ENCODE measurements at places on chromosomes 11 and 22. TPM values are rescaled to one million over a fixed set of nuclear protein-coding genes. Genes with fewer than 3 reads are reported as not detected.

DNA sequence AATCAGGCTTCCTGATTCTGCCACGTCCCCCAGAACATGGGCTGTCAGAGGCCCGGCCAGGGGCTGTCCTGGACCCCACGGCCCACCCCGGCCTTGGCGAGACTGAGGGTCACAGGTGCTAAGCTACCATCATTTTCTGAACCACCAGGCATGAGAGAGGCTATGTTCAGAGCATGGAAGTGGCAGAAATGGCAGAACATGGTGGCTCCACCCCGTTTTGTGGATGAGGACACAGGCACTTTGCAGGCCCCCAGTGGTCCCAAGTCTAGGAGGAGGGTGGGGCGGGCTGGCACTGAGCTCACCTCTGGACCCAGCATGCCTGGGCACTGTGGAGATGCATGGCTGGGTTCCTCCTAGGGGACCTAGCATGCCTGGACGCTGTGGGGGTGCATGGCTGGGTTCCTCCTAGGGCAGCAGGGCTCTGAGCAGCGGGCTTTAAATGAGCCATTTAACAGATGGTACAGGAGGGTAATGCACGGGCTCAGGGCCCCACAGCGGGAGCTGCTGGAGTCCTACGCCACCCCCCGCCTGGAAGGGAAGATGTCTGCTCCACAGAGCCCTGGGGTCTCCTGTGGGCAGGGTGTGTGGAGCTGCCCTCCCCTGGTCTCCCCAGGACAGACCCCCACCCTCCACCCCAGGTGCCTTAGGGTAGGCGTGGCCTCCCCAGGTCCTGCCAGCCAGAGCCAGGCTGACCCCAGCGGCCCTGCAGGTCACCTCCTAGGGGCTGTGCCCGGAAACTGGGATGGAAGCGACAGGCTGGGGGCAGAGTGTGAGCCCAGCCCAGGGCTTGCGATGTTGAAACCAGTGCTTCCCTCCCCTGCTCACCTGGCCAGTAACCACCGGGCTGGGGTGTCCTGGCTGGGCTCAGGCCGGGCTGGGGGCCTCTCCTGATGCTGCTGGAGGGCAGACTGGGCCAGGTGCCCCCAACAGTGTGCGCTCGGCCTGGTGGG is 6.1 kb upstream of the MUC5AC start:
- no peak for DNase-seq

Gene FAM227A
- total RNA-seq = 3.1 TPM

GRCh38 chr11:32602657-32603415 is 19.2 kb downstream of the EIF3M start:
- DNase-seq = peak; percentile 17

Gene KCNA4
- 9.1 TPM for total RNA-seq

DNA sequence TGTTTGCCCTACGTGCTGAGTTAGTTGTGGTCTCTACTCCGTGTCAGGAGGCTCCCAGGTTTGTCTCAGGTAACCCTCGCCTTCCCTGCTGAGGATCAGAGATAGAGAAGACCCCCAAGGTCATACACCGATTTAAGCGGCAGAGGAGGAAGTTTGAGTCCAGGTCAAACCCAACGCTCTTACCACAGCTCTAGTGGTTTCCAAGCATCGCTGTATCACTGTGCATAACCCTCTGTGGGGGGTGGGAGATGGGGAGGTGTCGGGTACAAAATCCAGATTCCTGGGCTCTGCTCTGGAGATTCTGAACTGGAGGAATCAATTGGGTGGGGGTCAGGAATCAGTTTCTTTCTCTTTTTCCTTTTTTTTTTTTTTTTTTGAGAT is 627 bp downstream of the DNAJC4 start:
- DNase-seq = no peak

Gene MUC5B
- total RNA-seq = 1.2 TPM

Gene RDX
- 140 TPM for total RNA-seq

Gene SLC7A4
- not detected for total RNA-seq

DNA sequence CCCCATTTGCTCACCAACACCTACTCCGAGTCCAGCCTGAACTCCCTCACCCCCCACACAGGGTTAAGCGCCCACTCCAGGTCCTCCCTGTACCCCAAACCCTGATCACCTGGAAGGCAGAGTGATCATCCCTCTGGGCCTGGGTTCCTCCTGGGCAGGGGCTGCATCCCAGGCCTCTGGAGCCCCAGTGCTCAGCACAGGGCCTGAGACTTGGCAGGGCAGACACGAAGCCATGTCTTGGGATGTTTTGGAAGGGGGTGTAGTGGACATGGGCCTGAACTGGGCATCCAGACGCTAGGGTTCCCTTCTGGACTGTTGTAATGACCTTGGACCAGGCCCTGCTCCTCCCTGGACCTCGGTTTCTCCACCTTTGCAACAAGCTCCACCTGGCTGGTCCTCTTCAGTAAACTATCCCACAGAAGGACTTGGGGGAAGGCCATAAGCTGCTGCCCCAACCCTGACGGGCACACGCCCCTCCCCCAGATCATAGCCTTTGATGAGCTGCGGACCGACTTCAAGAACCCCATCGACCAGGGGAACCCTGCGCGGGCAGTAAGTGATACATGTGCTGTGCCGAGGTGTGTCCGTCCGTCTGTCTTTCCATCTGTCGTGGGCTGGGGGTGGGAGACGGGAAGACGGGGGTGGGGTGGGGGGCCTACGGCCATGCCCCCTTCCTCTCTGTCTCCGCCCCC is 3.9 kb downstream of the CNIH2 start:
- no peak for DNase-seq

DNA sequence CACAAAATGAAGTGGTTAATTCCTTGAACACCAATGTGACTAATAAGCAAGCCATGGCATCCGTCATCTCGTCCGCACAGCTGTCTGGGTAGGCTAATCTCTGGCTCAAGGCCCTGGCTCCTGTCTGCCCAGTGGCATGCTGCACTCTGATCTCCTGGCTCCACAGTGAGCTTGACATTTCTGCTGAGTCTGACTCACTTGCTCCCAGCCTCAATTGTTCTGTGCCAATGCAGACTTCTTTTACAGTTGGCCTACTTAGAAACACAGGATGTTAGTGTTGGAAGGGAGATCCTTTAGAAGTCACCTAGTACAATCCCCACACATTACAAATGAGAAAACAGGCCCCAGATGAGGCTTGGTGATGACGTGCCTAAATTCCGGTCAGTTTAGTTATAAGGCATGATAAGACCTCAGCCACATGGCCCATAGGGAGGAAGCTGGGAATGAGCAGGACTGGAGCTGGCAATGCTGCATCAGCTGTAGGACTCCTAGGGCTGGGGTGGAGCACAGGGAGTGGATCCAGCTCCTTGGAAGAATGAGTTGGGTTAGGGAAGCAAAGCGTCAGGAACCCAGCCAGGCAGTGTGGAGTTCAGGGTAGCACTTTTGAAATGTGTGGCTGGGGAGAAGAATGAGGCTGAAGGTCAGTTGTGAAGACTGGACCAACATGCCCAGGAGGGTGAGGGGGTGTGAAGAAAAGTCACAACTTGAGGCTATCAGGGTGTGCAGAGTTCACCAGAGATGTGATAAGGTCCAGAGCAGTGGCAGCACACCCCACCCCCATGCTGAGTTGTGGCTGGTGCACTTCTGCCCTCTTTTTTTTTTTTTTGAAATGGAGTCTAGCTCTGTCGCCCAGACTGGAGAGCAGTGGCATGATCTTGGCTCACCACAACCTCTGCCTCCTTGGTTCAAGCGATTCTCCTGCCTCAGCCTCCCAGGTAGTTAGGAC is 70.2 kb upstream of the EED start:
- peak; percentile 96 for DNase-seq

Gene OR52I1
- 5.5 TPM for total RNA-seq

Gene NCF4
- total RNA-seq = 13.5 TPM

DNA sequence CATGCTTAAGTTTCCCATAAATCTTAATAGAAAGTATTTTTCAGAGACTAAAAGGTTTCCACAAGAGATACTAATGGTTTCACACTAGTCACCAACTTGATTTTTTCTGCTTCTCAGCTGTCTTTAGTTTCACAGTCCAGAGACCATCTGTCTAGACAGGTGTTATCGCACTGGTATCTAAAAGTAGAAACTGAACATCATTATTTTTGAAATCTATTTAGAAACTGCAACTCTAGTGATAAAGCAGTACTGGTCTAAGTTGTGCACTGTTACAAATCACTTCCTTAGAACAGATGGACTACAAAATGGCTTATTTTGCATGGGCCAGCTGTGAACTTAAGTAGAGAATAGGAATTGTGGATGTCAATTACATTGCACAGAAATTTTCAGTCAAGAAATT is 78.0 kb downstream of the CNTN5 start:
- peak; percentile 17 for DNase-seq

DNA sequence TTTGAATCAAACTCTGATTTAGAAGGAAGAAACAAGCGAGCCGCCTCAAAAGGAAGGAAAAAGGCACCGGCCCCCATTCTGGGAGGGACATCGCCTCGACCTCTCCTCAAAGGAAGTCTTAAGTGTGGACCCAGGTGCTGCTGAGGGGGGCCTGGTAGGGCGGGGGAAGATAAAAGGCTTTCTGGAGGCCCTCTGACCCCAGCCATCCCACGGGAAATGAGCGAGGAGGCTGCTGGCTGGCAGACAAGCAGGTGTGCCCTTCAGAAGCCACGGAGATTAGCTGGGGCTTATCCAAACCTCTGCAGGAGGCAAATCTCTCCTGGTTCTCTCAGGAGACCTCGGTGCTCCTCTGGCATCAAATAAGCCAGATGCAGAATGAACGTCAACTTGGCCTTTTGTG is 171.4 kb upstream of the BLID start:
- no peak for DNase-seq

GRCh38 chr11:34890812-34891211 is 25.4 kb downstream of the APIP start:
- peak; percentile 44 for DNase-seq

DNA sequence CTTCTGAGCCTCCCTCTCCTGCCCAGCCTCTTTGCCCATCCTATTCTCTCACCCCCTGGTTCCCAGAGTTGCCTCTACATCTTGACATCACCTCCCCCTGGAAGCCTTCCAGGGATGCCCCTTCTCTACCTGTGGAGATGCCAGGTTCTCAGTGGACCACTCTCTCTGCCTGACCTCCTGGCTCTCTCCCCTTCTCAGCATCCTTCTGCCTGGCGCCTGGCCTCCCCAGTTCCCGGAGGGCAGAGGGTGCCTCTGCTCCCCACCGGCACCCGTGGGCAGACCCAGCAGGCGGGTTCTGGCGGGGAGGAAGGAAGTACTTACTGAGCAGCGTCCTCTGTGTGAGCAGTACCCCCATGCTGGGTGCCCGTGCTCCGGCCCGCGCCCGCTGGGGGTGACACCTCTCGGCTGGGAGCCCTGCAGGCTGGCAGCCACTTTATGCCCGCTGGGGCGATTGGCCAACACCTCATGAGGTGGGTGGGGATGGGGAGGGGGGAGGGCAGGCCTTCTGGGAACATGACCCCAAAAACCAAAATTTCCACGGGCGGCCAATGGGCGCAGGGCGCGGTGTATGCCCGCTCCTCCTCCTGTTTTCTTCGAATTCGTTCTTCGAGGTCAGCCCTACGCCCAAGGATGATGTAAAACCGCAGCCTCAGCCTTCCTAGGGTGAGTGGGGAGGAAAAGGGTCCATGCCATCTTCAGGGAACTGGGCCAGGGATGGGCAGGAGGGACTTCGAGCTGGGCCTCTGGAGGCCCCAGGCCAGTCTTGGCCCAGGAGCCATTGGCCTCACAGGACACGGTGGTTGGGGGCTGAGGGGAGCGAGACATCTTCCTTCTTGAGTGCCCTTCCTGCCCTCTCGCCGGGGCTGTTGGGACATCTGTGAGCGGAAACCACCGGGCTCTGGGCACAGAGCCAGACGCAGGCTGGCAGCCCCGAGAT is at the start of gene OSM:
Gene OSM, minus strand, starts transcription at position 407 of the 937 bp plus-strand sequence. Its CDS starts 52 bp downstream, at position 355.
- DNase-seq = no peak

Gene WBP2NL
- 6.0 TPM for total RNA-seq

Gene LRP4
- total RNA-seq = 4.1 TPM

DNA sequence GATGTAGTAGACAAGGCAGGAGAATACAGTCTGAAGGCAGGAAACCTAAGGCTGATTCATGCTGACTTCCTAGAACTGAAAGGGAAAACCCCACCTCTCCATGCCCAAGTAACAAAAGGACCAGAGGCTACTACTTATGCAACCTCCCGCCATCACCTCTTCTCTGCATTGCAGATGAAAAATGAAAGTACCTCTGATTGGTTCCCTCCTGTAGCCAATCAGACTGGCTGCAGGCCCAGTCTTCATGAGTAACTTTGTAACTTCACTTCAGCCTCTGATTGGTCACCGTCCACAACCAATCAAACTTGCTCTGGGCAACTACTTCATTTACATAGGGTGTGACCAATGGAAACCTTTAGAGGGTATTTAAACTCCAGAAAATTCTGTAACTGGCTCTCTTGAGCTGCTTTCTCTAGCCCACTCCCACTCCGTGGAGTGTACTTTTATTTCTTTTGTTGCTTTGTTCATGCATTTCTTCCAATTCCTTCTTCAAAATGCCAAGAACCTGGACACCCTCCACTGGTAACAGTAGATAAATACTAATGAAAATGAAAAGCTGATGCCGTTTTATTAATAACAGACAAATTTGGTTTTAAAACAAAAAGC is 5.2 kb upstream of the MAP6 start:
- DNase-seq = no peak

Gene BIK
- total RNA-seq = not detected

Gene CDHR5
- total RNA-seq = not detected

GRCh38 chr11:2583605-2583958 is 116.2 kb downstream of the KCNQ1OT1 start:
- DNase-seq = no peak

GRCh38 chr11:77471558-77472193 is 2.2 kb downstream of the PAK1 start:
- DNase-seq = peak; percentile 17

- DNase-seq = no peak
Observed at GRCh38 chr11:33532257-33532656, 168.4 kb downstream of the C11orf91 start.

GRCh38 chr22:47089796-47090460 is 327.5 kb downstream of the TBC1D22A start:
- DNase-seq = no peak

DNA sequence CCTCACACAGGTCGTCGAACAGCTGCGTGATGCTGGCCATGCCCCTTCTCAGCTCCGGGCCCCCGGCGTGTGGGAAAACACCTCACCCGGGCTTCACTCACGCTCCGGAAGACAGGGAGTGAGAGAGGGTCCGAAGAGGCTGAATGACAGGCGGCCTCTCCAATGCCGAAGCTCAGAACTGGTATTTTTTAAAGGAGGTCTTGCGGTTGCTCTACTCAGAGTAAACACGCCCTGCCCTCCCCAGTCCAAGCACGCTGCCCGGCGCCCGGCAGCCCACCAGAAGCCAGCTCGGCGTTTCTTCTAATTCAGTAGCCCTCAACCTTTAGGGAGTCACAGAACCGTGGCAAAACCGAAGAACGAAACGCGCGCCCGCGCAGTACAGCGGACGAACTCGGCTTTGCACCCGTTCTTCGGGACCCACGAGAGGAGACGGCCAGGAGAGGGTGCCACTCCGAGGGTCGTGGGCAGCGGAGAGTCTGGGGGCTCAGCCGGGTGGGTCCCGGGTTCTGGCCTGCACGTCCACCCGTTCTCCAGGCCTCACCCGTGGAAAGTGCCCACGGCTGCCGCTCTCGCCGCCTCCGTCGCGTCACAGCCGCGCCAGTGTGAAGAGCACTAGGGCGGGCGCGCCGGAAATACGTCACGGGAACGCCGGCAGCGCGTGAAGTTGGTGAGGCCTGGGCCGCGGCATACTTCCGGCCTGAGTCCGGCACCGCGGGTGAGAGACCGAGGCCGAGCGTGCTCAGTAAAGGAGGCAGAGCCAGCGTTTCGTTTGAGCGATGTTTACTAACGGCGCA is at the start of gene TUBGCP6:
Gene TUBGCP6, minus strand, starts transcription at position 604 of the 794 bp plus-strand sequence. Its CDS starts 564 bp downstream, at position 40.
- peak; percentile 95 for DNase-seq

Gene BATF2
- not detected for total RNA-seq

GRCh38 chr11:86702220-86702983 is 30.0 kb upstream of the ME3 start:
- DNase-seq = no peak

- DNase-seq = no peak
Observed at GRCh38 chr11:10303558-10304363, 1.1 kb upstream of the ADM start.
